CD4-positive, alpha-beta T cell treated with Interleukin-2 at 100 ng/mL for 4 hours (primary cell): ENCODE measurements at places on chromosomes 1 and 21.

GRCh38 chr21:35316456-35316855 is 267.4 kb upstream of the RUNX1 start:
- DNase-seq = no peak

DNA sequence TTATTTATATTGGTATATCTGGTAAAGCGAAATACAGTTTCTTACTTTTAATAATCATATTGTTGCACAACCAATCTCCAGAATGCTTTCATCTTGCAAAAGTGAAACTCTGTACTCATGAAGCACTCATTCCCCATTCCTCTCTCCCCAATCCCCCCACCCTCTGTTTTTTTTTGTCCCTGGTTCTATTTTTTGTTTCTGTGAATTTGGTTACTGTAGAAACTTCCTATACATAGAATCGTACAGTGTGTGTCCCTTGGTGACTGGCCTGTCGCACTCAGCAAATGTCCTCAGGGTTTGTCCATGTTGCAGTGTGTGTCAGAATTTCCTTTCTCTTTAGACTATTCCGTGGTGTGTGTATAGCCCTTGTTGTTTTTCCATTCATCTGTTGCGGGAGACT is 7.9 kb upstream of the NLRP3 start:
- DNase-seq = no peak

- DNase-seq = no peak
Measured at GRCh38 chr1:96306809-96307560, 414.6 kb upstream of the PTBP2 start.

GRCh38 chr1:219514728-219515127 is 98.2 kb downstream of the ZC3H11B start:
- no peak for DNase-seq

DNA sequence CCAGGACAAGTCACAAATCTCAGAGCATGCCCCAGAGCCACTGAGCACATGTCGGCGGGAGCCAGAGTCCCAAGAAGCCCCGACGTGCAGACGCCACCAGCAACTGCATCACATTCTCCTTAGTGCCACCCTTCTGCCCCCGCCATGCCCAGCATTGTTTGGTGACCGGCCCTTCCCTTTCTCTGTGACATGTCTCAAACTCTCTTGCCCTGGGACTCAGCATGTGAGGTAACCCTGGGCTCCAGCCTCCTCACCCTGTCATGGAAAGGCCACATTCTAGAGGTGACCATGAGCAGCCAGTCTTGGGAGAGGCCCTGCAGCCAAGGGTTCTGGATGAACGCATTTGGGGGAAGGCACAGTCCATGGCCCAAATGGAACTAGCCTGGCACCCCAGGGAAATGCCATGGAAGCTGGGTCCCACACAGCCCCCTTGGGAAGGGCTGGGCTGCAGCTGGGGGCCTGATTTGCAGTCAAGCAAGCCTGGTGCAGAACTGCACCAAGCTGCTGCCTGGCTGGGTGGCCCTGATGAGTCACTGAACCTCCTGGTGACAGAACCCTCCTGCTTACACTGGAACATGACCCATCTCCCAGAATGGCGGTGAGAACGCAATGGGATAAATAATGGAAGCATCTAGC is 94.4 kb downstream of the ITPKB start:
- no peak for DNase-seq

DNA sequence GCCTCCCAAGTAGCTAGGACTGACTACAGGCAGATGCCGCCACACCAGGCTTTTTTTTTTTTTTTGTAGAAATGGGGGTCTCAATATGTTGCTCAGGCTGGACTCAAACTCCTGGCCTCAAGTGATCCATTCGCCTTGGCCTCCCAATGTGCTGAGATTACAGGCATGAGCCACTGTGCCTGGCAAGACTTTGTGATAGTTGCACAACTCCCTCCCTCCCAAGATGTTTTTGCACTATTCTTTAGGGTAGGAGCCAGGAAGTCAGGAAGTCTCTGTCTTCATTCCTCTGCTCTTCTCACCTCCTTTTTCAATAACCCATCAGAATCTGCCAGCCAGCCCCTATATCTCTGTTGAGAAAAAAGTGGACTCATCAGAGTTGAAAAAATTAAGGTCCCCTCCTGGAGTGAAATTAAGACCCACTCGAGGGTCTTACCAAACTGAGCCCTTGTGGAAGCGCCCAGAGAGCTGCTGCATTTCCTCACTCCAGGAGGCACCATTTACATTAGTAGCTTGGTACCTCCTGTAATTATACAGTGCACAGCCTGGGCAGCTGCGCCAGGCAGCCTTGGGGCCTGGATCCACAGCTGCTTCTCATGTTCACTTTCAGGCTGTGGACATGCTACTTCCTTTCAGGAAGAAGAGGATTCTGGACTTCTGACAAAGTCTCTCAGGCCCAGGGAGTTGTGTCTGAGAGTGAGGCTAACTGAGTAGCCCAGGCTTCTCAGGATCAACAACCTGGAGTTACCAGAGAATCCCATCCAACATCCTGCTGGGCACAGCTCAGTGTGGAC is 24.0 kb downstream of the TCEA3 start:
- DNase-seq = no peak

DNA sequence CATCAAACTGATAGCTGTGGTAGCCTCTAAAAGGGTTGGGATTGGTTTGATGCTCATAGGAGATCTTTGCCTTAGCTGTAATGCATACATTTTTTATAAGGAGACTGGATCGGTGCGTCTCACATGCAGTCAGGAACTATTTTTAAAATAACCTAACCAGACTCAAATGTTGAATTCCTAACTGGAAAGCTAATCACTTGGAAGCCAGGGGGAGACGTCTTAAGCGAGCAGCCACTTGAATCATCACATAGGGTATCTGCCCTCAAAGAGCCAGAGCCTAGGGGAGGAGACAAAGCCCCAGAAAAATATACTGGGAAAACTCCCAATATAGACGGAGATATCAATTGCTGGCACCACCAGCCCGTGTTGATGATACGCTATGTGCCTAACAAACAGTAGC is 61.7 kb upstream of the PUM1 start:
- DNase-seq = no peak

DNA sequence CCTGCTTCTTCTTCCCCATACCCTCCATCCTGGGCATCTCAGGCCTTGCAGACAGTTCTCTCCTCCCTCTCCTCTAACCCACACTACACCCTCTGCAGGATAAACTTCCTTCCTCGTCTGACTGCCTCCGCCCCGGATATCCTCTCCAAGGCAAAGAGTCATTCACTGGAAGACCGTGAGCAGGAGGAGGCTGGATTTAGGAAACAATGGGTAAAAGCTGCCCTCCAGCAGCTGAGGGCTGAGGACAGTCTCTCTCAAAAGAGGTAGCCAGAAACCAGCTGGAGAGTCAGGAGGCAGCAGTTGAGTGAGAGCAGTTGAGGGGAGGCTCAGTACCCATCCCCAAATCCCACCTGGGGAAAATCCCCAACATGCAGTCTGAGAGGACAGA is 1.4 kb downstream of the CSRP1 start:
- DNase-seq = no peak

DNA sequence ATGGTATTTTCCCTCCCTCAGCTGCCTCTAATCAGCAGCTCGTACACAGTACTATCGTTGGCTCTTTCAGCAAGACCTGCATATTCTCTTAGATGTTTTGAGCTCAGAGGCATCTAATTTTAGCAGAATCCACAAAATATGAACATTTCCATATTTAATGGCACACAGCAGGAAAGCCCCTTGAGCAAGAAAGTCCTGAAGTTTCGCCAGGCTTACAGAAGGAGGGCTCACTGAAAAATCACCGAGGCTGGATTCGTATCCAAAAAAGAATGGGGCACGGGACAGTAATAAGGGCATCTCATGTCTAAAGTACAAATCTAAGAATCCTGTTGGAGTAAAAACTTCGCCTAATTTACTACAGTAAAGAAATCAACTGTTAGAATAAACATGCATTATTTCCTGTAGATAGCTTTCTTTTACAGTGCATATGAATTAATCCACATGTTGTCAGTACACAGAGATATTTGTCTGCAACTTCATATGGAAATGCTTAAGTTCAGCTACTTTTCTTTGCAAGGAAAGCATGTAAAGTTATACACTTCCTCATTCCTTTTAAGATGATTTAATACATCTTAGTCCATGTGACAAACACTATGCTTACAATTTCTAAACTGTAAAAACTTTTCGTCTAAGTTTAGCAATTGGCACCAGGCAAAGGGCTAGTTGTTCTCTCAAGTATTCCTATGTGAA is 1205.3 kb upstream of the ADGRL4 start:
- no peak for DNase-seq

- DNase-seq = peak; percentile 87
Measured at GRCh38 chr1:88998716-88999115, 6.3 kb upstream of the KYAT3 start.

- DNase-seq = no peak
Measured at GRCh38 chr1:72846476-72847278, 564.3 kb upstream of the NEGR1 start.

DNA sequence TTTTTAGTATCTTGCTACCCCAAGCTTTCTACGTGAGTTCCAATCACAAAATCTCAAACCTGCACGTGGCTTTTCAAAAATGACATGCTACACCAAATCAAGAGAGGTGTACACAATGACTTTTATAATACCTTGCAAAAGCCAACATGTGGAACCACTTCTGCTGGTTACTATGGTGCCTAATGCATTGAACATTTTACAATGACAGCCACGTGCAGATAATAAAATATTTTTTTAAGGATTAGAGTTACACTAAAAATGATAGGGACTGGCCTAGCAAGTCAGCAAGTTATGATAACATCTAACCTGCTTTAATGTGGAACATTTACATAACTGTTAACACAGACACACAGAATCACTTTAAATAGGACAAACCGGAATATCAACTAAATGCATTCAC is 30.2 kb downstream of the EYA3 start:
- DNase-seq = no peak

- no peak for DNase-seq
Measured at GRCh38 chr1:34270181-34270580, 93.5 kb downstream of the C1orf94 start.

- no peak for DNase-seq
Measured at GRCh38 chr1:206890125-206891060, 6.8 kb upstream of the IL24 start.

GRCh38 chr1:8107897-8108296 is 81.8 kb upstream of the ERRFI1 start:
- no peak for DNase-seq

GRCh38 chr21:40620386-40621145 is 226.4 kb downstream of the DSCAM start:
- DNase-seq = no peak

DNA sequence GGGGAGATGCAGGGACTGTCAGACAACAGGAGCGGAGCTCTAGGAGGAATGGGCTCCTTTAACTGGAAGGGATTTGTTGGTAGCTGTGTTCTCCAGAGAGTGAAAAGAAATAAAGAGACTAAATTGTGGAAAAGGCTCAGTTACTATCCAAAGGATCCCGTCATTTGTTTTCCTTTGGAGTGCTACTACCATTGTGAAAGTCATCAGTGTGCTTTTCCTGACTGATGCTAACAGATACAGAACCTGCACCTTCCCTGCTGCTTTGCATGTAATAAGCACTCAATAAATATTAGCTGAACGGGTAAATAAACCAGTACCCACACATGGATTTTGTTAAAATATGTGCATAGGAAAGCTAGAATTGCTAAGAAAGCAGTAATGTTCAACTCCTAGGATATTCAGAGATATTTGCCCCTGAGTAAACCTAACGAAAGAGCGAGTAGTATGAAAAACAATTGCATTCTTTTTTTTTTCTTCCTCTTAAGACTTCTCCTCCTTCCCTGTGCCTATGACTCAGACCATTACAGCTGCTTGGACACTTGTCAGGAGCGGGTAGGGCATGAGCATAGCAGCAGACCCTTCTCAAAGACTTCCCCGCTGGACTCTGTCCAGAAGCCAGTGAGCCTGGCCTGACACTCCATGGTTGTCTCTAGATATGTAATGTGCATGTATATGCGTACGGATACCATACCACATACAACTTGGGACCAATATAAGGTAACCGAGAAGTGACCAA is 41.7 kb downstream of the PTGFRN start:
- no peak for DNase-seq

- no peak for DNase-seq
Measured at GRCh38 chr1:36247538-36247937, 23.3 kb downstream of the THRAP3 start.

DNA sequence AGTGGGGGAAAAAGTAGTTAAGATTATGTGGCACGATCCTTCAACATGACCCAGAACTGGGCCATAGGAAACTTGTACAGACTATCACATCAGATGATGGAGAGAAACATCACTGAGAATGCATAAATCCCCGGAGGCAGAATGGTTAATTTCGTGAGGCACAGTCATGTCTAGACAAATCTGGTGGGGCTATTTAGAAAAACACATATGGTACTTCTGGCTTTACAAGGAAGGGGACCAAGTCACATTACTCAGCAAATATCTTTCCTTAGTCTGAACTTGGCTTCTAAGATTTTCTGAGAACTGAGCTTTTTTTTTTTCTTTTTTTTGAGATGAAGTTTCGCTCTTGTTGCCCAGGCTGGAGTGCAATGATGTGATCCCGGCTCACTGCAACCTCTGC is 9.2 kb upstream of the UQCRHL start:
- DNase-seq = no peak

- no peak for DNase-seq
Measured at GRCh38 chr1:228007049-228007800, 427 bp downstream of the WNT3A start.

DNA sequence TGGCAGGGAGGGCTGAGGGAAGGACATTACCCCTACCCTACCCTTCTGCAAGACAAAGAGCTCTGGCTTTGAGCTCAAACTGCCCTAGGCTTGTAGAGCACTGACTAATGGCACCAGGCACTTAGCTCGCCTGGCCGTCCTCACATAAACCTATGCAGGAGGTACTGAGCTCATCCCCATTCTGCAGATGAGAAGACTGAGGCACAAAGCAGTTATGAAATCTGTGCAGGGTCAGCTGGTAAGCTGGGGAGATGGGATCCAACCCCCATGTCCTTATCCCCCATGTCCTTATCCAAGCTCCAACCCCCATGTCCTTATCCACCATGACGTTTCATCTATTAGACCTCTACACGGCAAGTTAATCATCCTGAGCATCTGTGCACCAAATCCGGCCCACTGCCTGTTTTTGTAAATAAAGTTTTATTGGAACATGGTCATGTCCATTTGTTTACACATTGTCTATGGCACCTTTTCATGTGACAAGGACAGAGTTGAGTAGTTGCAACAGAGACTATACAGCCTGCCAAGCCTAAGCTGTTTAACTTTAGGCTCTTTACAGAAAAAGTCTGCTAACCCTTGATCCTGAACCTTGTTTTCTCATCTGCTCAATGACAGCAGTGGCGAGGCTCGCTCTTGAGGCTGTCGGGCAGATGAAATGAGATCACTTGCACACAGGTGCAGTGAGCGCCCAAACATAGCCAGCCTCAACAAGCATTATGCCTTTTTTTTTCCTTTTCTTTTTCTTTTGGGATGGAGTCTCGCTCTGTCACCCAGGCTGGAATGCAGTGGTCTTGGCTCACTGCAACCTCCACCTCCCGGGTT is 86.8 kb downstream of the FBXO2 start:
- no peak for DNase-seq

DNA sequence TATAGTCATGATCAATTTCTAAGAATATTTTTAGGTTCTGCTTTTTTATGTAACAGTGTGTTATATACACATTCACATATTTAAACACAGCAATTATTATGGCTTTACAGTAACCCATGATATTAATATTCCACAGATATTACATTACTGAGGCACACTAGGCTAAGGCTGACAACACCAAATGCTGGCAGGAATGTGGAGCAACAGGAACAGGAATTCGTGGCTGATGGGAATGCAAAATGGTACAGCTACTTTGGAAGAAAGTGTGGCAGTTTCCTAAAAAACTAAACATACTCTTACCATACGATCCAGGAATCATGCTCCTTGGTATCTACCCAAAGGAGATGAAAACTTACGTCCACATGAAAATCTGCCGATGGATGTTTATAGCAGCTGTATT is 1.9 kb upstream of the KCNJ9 start:
- DNase-seq = no peak

GRCh38 chr1:36486439-36487335 is 4.0 kb upstream of the CSF3R start:
- no peak for DNase-seq
